ENCODE measurements at places on chromosomes 2 and 18. TPM values are rescaled to one million over a fixed set of nuclear protein-coding genes. Genes with fewer than 3 reads are reported as not detected.

The SCYGR4 gene
- total RNA-seq, result not detected

DNA sequence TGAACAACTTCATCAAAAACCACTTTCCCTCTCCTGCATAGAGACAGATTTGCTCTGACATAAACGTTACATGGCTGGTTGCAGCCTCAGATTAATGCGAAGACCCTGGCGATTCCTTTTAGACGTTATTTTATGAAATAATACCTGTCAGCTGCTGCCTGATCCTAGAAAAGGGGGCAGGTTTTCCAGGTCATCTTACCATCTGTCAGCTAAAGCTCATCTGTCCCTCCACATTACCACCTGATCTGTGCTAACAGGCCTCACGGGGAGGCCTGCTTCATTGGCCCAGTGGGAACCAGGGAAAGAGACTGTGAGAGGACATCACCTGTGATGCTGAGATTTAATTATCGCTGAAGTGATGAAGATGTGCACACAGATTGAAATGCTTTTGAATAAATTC is 261.0 kb downstream of the ARHGAP15 start:
- H3K4me3 ChIP-seq, result no peak overlapping the region
- H3K4me1 ChIP-seq, result peaks cover 6% of the 10 kb centered on the region
- no peak for DNase-seq
- H3K27me3 ChIP-seq, result no peaks in the 10 kb centered on the region
- H3K36me3 ChIP-seq, result peaks cover 9% of the 10 kb centered on the region

- H3K27me3 ChIP-seq, result peaks cover 5% of the 10 kb centered on the region
- no peak for DNase-seq
- H3K4me1 ChIP-seq, result no peaks in the 10 kb centered on the region
- no peaks in the 10 kb centered on the region for H3K36me3 ChIP-seq
- no peak overlapping the region for H3K27ac ChIP-seq
- no peak overlapping the region for H3K4me3 ChIP-seq
Measured at GRCh38 chr2:217955881-217956493, 46.8 kb downstream of the TNS1 start.

- no peak for DNase-seq
- H3K27me3 ChIP-seq, result peaks cover 3% of the 10 kb centered on the region
- H3K36me3 ChIP-seq, result no peaks in the 10 kb centered on the region
Measured at GRCh38 chr2:28993206-28993960, 12.3 kb downstream of the TOGARAM2 start.

The KHK gene
- total RNA-seq, result 12.4 TPM

- peaks cover 71% of the 10 kb centered on the region for H3K4me1 ChIP-seq
- no peak for DNase-seq
- no peak overlapping the region for H3K4me3 ChIP-seq
Measured at GRCh38 chr2:190996338-190996946, 17.5 kb downstream of the STAT1 start.

GRCh38 chr2:215299337-215299859 is 12.5 kb upstream of the ATIC start:
- DNase-seq, result no peak
- H3K36me3 ChIP-seq, result no peaks in the 10 kb centered on the region
- no peak overlapping the region for H3K27ac ChIP-seq
- no peak overlapping the region for H3K4me3 ChIP-seq

DNA sequence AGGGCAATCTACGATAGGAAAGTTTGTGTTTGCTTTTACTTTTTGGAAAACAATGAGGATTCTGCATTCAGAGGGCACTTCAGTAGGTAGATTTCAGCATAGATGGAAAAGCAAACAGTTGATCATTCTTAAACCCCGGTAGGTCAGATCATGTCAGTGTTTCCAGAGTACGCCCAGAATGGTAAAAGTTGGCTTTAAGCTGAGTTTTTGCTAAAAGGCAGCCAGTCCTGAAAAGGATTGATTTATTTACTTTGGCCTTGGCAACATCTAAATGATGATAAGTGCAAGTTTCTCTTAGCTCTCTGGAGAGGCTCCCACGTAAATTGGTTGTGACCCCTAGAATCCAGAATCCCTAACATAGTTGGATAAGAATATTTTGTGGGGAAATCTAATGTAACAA is 168.0 kb downstream of the DIS3L2 start:
- no peak overlapping the region for H3K4me3 ChIP-seq
- H3K27me3 ChIP-seq, result no peaks in the 10 kb centered on the region
- DNase-seq, result no peak
- H3K4me1 ChIP-seq, result peaks cover 7% of the 10 kb centered on the region
- H3K36me3 ChIP-seq, result no peaks in the 10 kb centered on the region
- H3K27ac ChIP-seq, result no peak overlapping the region

DNA sequence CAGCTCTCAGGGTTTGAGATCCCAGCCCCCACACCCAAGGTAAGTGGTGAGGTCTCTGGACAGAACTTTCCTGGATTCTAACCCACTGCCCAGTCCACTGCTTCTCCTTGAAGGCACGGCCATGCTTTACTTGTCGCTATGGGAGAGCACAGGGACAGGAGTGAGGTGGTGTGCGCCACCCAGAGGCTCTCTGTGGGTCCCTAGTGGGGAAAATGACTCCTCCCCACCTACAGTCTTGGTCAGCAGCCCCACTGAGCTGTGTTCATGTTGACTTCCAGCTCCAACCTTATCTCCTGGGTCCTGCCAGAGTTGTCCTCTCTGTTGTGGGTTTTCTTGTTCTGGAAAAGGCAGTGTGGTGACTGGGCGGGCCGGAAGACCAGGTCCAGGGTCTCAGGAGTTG is 11.1 kb downstream of the TET3 start:
- peaks cover 54% of the 10 kb centered on the region for H3K4me1 ChIP-seq
- DNase-seq, result no peak
- no peak overlapping the region for H3K27ac ChIP-seq
- H3K36me3 ChIP-seq, result peaks cover 25% of the 10 kb centered on the region
- H3K4me3 ChIP-seq, result no peak overlapping the region
- H3K27me3 ChIP-seq, result no peaks in the 10 kb centered on the region

The PASK gene
- total RNA-seq, result 101 TPM

DNA sequence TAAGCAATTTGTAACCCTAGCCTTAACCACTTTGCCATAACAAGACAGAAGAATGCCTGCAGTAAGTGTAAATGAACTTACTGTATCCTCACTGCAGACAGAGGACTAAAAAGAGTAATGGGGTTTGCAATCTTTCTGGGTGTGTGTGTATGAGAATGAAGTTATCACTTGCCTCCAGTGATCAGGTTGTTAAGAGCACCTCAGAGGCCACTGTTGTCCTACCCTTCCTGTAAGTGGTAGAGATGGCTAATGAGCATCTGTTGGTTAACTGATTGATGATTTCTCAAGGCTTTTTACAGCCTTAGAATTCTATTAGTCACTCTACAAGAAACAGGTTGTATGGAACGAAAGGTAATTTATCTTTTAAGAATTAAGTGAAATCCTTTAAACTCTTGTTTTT is 27.6 kb upstream of the GTF2A1L start:
- DNase-seq, result no peak
- H3K4me1 ChIP-seq, result peaks cover 15% of the 10 kb centered on the region
- H3K27me3 ChIP-seq, result peaks cover 5% of the 10 kb centered on the region
- H3K27ac ChIP-seq, result no peak overlapping the region

The ACOXL gene
- 0.83 TPM for total RNA-seq

GRCh38 chr18:61972389-61973264 is 79.8 kb upstream of the RNF152 start:
- peak overlapping the region; percentile 27 for H3K27ac ChIP-seq
- H3K36me3 ChIP-seq, result peaks cover 3% of the 10 kb centered on the region
- H3K27me3 ChIP-seq, result peaks cover 2% of the 10 kb centered on the region

GRCh38 chr2:208711598-208711997 is 305.0 kb downstream of the PTH2R start:
- no peak overlapping the region for H3K4me3 ChIP-seq
- H3K4me1 ChIP-seq, result no peaks in the 10 kb centered on the region
- no peaks in the 10 kb centered on the region for H3K36me3 ChIP-seq
- no peaks in the 10 kb centered on the region for H3K27me3 ChIP-seq
- DNase-seq, result no peak

GRCh38 chr2:206442833-206443734 is at the start of gene ADAM23:
Gene ADAM23, plus strand, starts transcription at chr2:206443532. Its CDS starts 335 bp downstream, at chr2:206443867.
- peaks cover 61% of the 10 kb centered on the region for H3K27me3 ChIP-seq
- DNase-seq, result peak; percentile 26
- H3K4me1 ChIP-seq, result peaks cover 12% of the 10 kb centered on the region
- H3K27ac ChIP-seq, result peak within 1 kb of the TSS; percentile 73
- H3K4me3 ChIP-seq, result peak within 1 kb of the TSS; percentile 77
- no peaks in the 10 kb centered on the region for H3K36me3 ChIP-seq

The VWC2L gene
- total RNA-seq, result not detected

DNA sequence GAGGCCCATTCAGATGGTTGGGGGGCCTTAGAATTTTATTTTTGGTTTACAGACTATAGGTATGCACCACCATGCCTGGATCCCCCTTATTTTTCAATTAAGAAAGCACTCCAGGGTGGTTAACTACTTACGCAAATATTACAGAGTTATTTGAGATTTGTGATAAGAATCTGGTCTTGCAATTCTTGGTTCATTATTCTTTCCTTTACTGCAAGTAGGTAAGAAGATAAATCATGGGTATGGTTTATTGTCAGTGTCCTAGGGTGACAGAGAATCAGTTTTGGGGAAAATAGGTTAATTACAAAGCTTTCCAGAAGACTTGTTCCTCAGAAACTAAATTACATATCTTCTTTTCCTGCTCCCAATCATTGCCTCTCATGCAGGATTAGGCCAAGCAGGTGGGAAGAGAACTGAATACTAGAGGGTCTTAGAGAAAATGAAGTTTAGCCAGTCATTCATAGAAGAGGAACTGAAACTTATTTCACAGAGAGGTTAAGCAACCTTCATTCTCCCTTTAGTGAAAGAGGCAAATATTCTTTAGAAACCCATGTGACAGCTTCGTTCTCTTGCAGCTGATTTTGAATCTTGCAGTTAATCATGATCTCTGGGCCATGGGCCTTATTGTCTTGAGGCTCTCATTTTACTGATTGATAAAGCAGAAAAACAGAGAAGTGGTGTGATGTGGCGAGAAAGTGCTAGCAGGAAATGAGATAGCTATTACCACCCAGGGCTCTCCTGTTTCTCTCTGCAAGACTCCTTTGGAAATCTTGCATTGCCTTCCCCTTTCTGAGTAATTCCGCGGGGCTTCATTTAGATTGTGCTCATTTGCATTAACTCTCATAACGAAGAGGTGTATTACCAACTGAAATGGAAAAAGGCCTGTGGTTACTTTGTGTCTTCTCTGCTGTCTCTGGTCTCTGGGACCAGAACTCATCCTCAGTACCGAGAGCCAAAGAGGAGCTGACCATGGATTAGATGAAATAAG is 44.8 kb upstream of the ARHGAP25 start:
- H3K4me1 ChIP-seq, result peaks cover 21% of the 10 kb centered on the region
- peak overlapping the region; percentile 83 for H3K27ac ChIP-seq
- peak overlapping the region; percentile 32 for H3K4me3 ChIP-seq
- DNase-seq, result no peak
- peaks cover 1% of the 10 kb centered on the region for H3K36me3 ChIP-seq
- H3K27me3 ChIP-seq, result peaks cover 7% of the 10 kb centered on the region

- H3K27me3 ChIP-seq, result no peaks in the 10 kb centered on the region
- no peaks in the 10 kb centered on the region for H3K4me1 ChIP-seq
- no peak overlapping the region for H3K27ac ChIP-seq
- H3K4me3 ChIP-seq, result no peak overlapping the region
- H3K36me3 ChIP-seq, result no peaks in the 10 kb centered on the region
- DNase-seq, result no peak
Measured at GRCh38 chr18:57923611-57924010, 120.4 kb upstream of the NEDD4L start.

Data from activated T-helper 1 cell treated with anti-CD3 and anti-CD28 coated beads, Interleukin-12 subunit alpha, Interleukin-12 subunit beta, Interleukin-2, Interleukin-4 antibody, amounts not matched to agents 30 ng/mL and 10 ng/mL and 1 ng/mL, durations not matched to agents 14 hours and 24 hours and 36 hours (primary cell).